ENCODE measurements at places on chromosomes 1 and 21.
A peak's percentile ranks its signal among the peaks of the same experiment; 100 is the strongest.

DNA sequence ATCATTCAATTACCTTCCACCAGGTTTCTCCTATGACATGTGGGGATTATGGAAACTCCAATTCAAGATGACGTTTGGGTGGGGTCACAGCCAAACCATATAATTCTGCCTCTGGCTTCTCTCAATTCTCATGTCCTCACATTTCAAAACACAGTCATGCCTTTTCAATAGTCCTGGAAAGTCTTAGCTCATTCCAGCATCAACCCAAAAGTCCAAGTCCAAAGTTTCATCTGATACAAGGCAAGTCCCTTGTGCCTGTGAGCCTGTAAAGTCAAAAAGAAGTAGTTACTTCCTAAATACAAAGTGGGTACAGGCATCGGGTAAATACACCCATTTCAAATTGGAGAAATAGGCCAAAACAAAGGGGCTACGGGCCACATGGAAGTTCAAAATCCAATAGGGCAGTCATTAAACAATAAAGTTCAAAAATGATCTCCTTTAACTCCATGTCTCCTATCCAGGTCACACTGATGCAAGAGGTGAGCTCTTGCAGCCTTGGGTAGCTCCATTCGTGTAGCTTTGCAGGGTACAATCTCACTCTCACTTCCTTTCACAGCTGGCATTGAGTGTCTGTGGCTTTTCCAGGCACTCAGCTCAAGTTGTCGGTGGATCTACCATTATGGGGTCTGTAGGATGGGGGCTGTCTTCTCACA, 112.9 kb downstream of the FCRL5 start:
- ATAC-seq: no peak

GRCh38 chr1:110243146-110243545, 33.0 kb downstream of the KCNC4 start:
- ATAC-seq: no peak

DNA sequence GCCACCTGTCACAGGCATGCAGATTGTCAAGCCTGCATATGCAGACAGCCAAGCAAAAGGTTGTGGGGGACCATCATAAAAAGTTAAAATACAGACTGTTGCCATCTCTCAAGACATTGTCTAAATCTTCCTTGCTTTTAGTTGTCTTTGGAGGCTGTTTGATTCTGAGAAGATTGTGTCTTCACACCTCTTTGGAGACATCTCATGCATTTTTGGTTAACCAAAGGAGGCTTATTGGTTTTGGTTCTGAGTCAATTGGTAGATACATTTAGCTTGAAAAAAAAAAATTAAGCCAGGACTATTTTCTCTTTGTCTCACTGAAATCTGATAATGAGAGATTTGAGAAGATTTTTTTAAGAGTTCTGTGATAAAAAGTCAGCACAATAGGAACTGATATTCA, 217.6 kb downstream of the LYPLAL1 start:
- ATAC-seq: no peak

DNA sequence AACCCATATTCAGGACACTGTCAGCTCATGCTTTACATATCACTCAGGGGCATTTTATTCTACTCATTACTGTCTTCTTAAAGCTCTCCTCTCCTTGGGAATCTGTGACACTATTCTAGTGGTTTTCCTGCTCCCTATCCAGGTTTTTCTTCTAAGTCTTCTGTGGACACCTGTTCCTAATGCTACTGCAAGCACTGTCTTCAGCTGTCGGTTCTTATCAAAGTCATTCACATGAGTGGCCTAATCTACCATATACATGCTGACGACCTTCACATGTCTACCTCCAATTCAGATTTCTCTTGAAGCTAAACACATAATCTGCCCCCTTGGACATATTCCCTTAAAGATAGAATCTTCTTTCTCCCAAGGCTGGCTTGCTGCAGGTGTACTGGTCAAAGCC, 39.8 kb upstream of the PRRX1 start:
- no peak for ATAC-seq

DNA sequence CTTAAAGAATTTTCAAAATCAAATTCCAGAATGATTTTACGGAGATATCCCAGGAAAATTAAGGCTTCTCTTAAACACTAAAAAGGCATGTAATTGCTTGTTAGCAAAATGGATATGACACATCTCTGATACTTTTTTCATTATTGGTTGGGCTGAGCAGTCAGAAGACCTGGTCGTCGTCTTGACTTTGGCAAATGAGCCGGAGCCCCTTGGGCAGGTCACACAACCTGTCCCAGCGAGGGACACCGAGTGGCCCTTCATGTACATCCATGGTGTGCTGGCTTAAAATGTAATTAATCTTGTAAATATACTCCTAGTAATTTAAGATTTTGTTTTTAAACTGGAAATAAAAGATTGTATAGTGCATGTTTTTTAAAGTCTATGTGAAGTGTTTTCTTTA, 33.9 kb downstream of the IFNGR2 start:
- no peak for ATAC-seq

- ATAC-seq: peak; percentile 64
Observed at GRCh38 chr1:67307251-67308060, at the start of gene IL12RB2. IL12RB2 (plus strand) TSS chr1:67307873; CDS start chr1:67320369, 12,496 bp downstream.

- ATAC-seq: no peak
Observed at GRCh38 chr1:10103193-10103592, 70.4 kb downstream of the UBE4B start.

GRCh38 chr1:203548892-203549291, 54.9 kb downstream of the OPTC start:
- ATAC-seq: no peak

- ATAC-seq: no peak
Observed at GRCh38 chr1:151135433-151136385, 10.7 kb downstream of the SEMA6C start.

- no peak for ATAC-seq
Observed at GRCh38 chr1:44724296-44724954, 6.5 kb downstream of the RNU5D-1 start.

GRCh38 chr21:45032332-45032731, 42.0 kb upstream of the ADARB1 start:
- no peak for ATAC-seq

- no peak for ATAC-seq
Observed at GRCh38 chr1:211469938-211470529, 21.9 kb downstream of the RD3 start.

- no peak for ATAC-seq
Observed at GRCh38 chr1:25168193-25169071, 63.9 kb downstream of the SYF2 start.

- no peak for ATAC-seq
Observed at GRCh38 chr1:232218955-232219865, 410.7 kb downstream of the SIPA1L2 start.

GRCh38 chr1:236044341-236044740, 20.5 kb downstream of the NID1 start:
- no peak for ATAC-seq

GRCh38 chr1:164777518-164777917, 218.5 kb downstream of the PBX1 start:
- ATAC-seq: no peak

DNA sequence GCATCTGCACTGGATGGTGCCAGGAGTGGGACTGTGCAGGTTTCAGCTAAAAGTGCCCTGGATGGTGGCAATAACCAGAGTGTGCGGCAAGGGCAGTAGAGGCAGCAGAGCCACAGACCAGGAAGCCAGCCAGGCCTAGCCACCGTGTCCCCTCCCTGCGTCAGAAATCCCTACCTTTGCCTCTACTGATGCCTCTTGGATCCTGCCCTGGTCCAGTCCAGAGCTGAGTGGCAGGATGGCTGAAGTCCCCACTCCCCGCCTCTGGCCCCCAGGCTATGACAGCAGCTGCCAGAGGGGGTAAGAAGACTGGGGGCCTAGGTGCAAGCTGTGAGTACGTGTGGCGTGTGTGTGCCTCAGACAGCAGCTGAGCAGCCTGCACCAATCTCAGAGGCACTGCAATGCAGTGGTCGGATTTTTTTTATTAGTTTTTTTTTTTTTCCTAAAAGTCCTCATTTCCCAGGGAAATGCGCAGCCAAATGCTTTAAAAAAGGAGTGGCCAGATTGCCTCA, 51.9 kb downstream of the SYT2 start:
- ATAC-seq: no peak

DNA sequence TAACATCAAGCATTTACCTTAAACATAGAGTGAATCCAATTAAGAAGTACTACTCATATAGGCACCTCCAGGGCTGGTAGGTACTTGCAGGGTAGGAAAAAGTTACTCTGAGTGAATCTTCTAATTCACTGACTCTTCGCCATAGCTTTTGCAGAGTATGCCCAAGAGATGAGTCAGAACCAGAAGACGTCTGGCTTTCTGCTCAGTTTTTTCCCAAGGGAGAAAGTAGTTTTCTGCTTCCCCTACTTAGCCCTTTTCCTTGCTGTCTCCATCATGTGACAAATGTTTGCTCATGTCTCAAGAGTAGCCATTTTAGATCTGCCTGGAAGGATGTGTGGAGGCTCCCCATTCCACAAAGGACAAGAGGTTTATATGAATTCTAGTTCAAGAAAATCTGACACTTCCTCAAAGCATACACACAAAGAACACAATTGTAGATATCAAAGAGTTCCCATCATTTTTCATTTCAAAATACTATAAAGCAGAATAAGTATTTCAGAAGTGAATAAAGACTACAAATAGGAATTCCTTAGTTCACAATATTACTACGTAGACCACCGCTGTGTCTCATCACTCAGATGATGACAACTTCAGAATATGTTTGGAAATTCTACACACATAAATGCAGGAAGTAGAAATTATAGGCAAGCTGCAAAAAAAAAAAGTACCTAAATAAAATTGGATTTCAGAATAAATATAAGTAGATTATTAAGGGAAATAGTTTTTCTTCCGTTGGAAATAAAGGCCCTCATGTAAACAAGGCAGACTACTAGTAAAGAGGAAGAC, 98.5 kb downstream of the ASH1L start:
- no peak for ATAC-seq

- no peak for ATAC-seq
Observed at GRCh38 chr1:94020764-94021579, 100.0 kb downstream of the ABCA4 start.

- ATAC-seq: peak; percentile 81
Observed at GRCh38 chr1:11384170-11384554, 94.8 kb upstream of the DISP3 start.

DNA sequence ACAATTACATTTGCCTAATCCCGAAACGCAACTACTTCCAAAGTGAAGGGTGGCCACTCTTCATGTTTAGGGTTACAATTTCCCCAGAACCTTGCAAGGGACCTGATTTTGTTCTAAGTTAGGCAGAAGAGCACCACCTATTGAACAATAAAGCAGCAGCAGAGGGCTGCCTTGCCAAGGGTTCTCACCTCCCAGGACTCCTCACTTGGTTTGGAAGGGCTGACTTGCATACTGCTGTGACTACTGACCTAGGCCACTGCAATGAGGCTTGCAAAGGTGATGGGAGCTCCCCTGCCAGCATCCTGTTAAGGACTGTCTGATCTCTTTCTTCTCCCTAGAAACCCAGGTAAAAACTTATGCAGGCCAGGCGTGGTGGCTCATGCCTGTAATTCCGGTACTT, 14.2 kb downstream of the MTOR start:
- no peak for ATAC-seq

- no peak for ATAC-seq
Observed at GRCh38 chr1:39154553-39155421, 49.7 kb upstream of the MACF1 start.

DNA sequence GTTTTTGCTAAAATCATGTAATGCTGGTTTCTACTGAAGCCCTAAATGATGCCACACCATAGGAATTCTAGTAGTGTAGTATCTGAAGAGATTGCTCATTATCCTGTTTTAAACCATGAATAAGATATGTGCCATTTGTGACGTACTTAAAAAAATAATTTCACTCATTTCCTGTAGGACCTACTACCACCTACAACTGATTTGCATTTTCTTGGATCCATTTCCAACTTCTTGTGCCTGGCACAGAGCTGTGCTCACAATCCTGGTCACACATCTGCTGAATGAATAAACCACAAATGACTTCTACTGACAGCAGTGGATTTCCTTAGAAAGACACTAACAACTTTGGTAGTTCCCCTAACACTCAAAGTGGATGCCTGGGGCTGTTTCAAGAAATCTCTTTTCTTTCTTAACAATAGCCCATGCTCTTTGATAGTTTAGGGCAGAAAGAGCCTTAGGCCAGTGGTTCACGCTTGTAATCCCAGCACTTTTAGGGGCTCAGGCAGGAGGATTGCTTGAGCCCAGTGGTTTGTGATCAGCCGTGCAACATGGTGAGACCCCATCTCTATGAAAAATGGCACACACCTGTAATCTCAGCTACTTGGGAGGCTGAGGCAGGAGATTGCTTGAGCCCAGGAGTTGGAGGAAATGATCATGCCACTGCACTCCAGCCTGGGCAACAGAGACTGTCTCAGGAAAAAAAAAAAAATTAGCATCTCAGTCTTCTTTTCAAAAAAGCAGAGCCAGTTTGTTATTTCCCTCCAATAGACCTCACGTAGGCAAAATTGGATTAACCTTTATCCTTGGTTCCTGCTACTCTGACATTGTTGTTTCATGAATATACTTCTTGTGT, 13.0 kb upstream of the BATF3 start:
- peak; percentile 35 for ATAC-seq

GRCh38 chr1:1540090-1540817, at the start of gene TMEM240:
TMEM240 (minus strand) TSS chr1:1540624; CDS start chr1:1540346, 278 bp downstream.
- peak; percentile 25 for ATAC-seq

DNA sequence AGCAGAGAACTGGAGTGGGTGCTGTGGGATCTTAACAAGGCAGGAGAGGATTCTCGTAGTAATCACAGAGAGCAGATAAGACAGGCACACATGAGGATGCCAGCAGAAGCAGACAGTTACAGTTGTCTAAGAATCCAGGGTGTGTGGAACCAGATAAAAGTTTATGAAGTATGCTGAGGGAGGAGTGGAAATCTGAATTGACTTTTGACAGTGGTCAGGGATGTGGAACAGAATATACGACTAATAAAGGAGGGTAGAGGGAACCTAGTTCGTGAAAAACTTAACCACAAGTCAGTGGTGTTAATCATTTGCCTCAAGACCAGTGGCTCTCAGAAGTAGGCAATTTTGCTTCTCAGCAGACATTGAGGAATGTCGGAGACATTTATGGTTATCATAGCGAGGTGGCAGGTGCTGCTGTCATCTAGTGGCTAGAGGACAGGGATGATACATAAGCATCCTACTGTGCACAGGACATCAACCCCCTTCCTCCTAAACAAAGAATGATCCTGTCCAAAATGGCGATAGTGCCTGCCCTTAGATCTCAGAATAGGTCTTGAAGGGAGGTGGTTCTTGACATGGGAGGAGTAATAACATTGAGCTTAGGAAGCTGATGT, 3.0 kb downstream of the LRRC8D start:
- ATAC-seq: no peak

GRCh38 chr1:31811605-31812004, 4.2 kb downstream of the SPOCD1 start:
- no peak for ATAC-seq

DNA sequence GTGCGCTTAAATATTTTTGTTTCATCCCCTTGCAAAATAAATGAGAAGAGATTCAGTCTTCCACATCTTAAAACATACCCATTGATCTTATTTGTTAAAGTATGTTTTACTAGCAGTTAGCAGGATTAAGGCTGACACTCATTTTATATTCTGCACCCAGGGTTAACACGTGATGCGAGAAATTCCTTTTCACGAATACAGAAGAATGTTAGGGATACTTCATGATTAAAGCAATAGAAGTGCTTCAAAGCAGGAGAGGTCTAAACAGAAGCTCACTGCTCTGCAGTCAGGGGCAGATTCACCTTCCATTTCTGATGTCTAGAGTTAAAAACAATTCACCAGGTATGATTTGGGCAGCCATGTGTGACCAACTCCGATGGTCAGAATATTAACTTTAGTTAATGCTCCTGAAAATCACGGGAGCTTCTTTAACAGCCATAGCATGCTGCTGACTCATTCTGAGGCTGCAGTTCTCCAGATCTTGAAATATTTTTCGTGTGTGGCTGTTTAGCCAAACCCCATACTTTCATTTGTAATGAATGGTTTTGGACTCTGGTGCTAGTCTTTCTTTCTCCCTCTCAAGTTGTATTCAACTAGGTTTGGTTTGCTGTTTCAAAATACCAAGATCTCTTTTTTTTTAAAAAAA, 19.7 kb downstream of the BCAR3 start:
- no peak for ATAC-seq
